ENCODE measurements at places on chromosomes 2 and 18. TPM values are rescaled to one million over a fixed set of nuclear protein-coding genes. Genes with fewer than 3 reads are reported as not detected.
A peak's percentile ranks its signal among the peaks of the same experiment; 100 is the strongest.

GRCh38 chr2:9255416-9255815 is 48.8 kb downstream of the ASAP2 start:
- H3K36me3 ChIP-seq = no peaks in the 10 kb centered on the region
- H3K4me3 ChIP-seq = no peak overlapping the region
- DNase-seq = no peak
- no peaks in the 10 kb centered on the region for H3K27me3 ChIP-seq

The NABP1 gene
- 10.8 TPM for total RNA-seq

The CPLX4 gene
- not detected for total RNA-seq

- no peak overlapping the region for H3K4me3 ChIP-seq
- H3K4me1 ChIP-seq = no peaks in the 10 kb centered on the region
- DNase-seq = no peak
- no peaks in the 10 kb centered on the region for H3K36me3 ChIP-seq
- no peak overlapping the region for H3K27ac ChIP-seq
- H3K27me3 ChIP-seq = no peaks in the 10 kb centered on the region
These were observed 621.9 kb downstream of the RNF144A start for GRCh38 chr2:7539077-7539476.

DNA sequence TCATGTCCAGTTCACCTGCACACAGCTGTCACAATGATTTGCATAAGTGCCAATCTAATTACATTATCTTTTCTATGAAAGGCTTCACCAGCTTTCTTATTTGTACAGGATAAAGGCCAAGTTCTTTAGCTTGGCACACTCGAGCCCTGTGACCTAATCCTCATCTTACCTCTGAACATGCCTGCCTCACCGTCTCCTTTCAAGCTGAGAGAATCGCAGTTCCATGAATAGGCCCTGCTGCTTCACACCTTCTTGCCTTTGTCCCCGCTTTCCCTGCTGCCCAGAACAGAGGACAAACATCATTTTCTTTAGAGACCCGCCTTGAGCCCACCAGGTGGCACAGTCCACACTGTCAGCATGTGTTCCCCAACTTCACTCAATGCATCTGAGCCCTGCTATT is 1094.7 kb downstream of the BCL11A start:
- no peaks in the 10 kb centered on the region for H3K27me3 ChIP-seq
- H3K4me3 ChIP-seq = no peak overlapping the region
- no peak overlapping the region for H3K27ac ChIP-seq
- no peaks in the 10 kb centered on the region for H3K36me3 ChIP-seq

GRCh38 chr2:138846216-138846821 is 66.1 kb upstream of the NXPH2 start:
- DNase-seq = no peak
- H3K4me1 ChIP-seq = no peaks in the 10 kb centered on the region
- H3K27ac ChIP-seq = no peak overlapping the region
- no peak overlapping the region for H3K4me3 ChIP-seq
- no peaks in the 10 kb centered on the region for H3K36me3 ChIP-seq
- no peaks in the 10 kb centered on the region for H3K27me3 ChIP-seq

The MYO3B gene
- not detected for total RNA-seq

DNA sequence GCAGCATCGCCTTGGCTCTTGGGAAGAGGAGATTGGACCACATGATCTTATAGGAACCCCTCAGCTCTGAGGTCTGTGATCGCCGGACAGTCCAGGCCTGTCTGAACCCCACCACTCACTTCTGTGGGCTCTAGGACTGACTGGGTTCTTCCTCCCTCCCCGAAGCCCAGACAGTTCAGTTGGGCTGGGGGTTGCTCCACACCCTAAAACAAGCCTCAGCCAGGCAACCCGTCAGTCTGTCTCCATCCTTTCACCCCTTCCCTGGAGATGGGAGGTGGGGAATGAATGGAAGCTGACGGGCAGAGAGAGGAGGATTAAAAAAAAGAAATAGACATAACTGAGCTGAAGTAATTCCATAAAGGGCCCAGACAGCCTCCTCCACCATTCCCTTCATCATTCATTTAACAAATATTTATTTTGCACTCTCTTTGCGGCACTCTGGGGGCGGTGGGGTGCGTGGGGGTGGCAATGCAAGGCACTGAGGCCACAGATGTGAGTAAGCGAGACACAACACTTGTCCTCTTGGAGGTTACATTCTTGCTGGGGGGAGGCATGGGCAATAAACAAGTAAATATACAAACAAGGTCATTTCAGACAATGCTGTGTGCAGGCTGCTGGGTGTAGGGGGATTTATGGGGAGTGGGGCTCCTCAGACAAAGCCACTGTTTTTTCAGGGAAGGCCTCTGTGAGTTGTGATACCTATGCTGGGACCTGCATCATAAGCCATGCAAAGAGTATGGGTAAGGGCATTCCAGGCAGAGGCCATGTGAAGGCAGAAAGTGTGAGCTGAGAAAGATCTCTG is 12.9 kb downstream of the WNT10A start:
- peaks cover 25% of the 10 kb centered on the region for H3K4me1 ChIP-seq
- H3K27me3 ChIP-seq = peaks cover 51% of the 10 kb centered on the region
- no peaks in the 10 kb centered on the region for H3K36me3 ChIP-seq
- DNase-seq = no peak
- H3K4me3 ChIP-seq = peak overlapping the region; percentile 52
- no peak overlapping the region for H3K27ac ChIP-seq

The SERPINB5 gene
- not detected for total RNA-seq

DNA sequence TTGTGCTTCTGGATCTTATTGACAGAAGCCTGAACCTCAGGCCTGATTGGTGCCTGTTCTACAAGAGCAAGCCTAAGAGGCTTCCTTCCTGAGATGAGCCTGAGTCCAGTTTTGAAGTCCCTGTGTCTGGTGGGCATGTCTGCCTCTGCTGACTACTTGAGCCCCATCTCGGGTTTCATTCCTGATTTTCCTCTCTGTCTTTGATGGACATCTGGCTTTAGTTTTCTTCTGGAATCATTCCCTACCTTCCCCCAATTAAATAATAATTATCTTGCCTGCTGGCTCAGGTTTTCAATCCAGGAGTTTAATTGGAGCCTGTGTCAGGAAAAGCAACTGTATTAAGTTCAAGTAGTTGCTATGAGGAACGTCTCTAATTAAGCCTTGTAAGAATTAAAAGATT is 135.5 kb upstream of the MC4R start:
- no peaks in the 10 kb centered on the region for H3K4me1 ChIP-seq
- no peak for DNase-seq
- H3K27me3 ChIP-seq = no peaks in the 10 kb centered on the region
- no peak overlapping the region for H3K4me3 ChIP-seq
- no peak overlapping the region for H3K27ac ChIP-seq
- H3K36me3 ChIP-seq = no peaks in the 10 kb centered on the region

- H3K36me3 ChIP-seq = no peaks in the 10 kb centered on the region
- DNase-seq = no peak
- no peak overlapping the region for H3K4me3 ChIP-seq
- H3K27me3 ChIP-seq = no peaks in the 10 kb centered on the region
- no peak overlapping the region for H3K27ac ChIP-seq
These were observed 12.1 kb upstream of the CYBRD1 start for GRCh38 chr2:171509945-171510731.

DNA sequence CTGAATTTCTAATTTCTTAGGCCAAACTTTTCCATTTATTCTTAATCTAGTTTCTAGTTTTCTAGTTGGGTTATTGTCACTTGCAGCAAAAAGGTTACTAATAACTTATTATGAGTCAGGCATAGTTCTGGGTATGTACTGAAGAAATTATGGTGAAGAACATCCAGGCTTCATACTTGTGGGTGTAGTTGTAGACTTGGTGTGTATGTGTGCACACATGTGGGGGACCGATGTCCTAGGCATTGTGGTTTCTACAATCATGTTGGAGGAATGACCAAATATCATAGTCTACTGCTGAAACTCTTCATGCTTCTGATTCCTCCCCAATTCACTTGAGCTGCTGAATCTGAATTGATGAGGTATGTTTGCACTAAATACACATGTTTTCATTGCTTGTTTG is 141.2 kb downstream of the PMAIP1 start:
- DNase-seq = no peak
- no peak overlapping the region for H3K4me3 ChIP-seq
- H3K27ac ChIP-seq = no peak overlapping the region

The ABCG5 gene
- total RNA-seq = not detected

GRCh38 chr2:237698358-237698694 is 70.9 kb downstream of the LRRFIP1 start:
- no peaks in the 10 kb centered on the region for H3K27me3 ChIP-seq
- peaks cover 100% of the 10 kb centered on the region for H3K4me1 ChIP-seq
- H3K4me3 ChIP-seq = no peak overlapping the region
- no peak for DNase-seq
- peak overlapping the region; percentile 96 for H3K27ac ChIP-seq

The UGT1A5 gene
- not detected for total RNA-seq

- H3K4me3 ChIP-seq = no peak overlapping the region
- H3K27me3 ChIP-seq = no peaks in the 10 kb centered on the region
- no peaks in the 10 kb centered on the region for H3K4me1 ChIP-seq
- H3K36me3 ChIP-seq = no peaks in the 10 kb centered on the region
- no peak overlapping the region for H3K27ac ChIP-seq
- no peak for DNase-seq
These were observed 77.2 kb upstream of the NDUFV2 start for GRCh38 chr18:9025091-9025838.

DNA sequence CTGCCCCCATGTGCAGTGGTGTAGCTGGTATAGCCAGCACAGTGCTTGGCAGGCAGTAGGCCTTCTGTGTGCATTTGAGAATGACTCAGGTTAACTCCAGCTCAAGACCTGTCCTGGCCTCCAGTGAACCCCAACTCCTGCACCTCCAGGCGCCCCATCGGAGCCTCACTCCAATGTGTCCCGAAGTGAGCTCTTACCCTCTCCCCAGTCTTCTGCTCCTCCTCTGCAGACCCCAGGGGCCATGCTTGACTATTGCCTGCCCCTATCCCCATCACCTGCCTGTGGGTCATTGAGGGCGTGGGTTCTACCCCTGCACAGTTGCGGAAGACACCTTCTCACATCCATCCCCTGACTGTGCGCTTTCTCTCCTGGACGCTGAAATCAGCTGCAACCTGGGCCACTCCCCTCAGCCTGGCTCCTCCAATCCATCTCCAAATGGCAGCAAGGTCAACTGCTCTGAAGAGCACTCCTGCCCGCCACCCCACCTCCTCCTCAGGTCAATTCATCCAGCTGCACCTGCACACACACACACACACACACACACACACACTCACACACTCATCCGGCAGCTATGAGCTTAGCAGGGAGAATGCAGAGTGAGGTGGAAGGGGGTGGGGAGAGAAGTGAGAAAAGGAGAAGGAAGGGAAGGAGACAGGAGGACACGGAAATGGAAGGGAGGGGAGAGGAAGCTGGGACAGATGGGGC is 130.3 kb upstream of the GLI2 start:
- no peaks in the 10 kb centered on the region for H3K27me3 ChIP-seq
- no peaks in the 10 kb centered on the region for H3K4me1 ChIP-seq
- H3K36me3 ChIP-seq = no peaks in the 10 kb centered on the region
- no peak for DNase-seq
- H3K4me3 ChIP-seq = no peak overlapping the region

- H3K27me3 ChIP-seq = no peaks in the 10 kb centered on the region
- H3K36me3 ChIP-seq = no peaks in the 10 kb centered on the region
- H3K4me1 ChIP-seq = peaks cover 60% of the 10 kb centered on the region
- no peak for DNase-seq
- H3K4me3 ChIP-seq = no peak overlapping the region
- H3K27ac ChIP-seq = no peak overlapping the region
These were observed 36.0 kb downstream of the GULP1 start for GRCh38 chr2:188327518-188328213.

- peaks cover 31% of the 10 kb centered on the region for H3K4me1 ChIP-seq
- peak overlapping the region; percentile 85 for H3K4me3 ChIP-seq
- no peaks in the 10 kb centered on the region for H3K36me3 ChIP-seq
- no peak for DNase-seq
- no peaks in the 10 kb centered on the region for H3K27me3 ChIP-seq
These were observed 985 bp downstream of the ILKAP start for GRCh38 chr2:238202326-238203093.

GRCh38 chr18:35658112-35658511 is 76.6 kb downstream of the GALNT1 start:
- DNase-seq = no peak
- H3K4me1 ChIP-seq = peaks cover 32% of the 10 kb centered on the region
- no peaks in the 10 kb centered on the region for H3K27me3 ChIP-seq
- H3K27ac ChIP-seq = no peak overlapping the region
- H3K36me3 ChIP-seq = peaks cover 1% of the 10 kb centered on the region
- no peak overlapping the region for H3K4me3 ChIP-seq

DNA sequence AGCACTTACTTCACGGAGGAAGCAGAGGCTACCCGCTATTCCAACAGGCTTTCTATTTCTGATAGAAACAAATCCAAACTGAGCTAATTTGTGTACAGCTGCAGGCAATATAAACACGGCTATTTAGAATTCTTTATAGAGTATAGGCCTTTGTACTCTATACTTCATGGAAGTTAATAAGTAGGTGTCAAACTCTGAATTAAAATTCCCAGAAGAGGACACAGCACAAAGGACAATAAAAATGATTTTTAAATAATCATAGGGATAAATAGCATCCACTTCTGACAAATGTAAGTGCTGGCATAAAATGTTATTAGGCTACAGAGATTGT is 261.5 kb downstream of the AFF3 start:
- H3K36me3 ChIP-seq = no peaks in the 10 kb centered on the region
- no peaks in the 10 kb centered on the region for H3K27me3 ChIP-seq
- no peak for DNase-seq

DNA sequence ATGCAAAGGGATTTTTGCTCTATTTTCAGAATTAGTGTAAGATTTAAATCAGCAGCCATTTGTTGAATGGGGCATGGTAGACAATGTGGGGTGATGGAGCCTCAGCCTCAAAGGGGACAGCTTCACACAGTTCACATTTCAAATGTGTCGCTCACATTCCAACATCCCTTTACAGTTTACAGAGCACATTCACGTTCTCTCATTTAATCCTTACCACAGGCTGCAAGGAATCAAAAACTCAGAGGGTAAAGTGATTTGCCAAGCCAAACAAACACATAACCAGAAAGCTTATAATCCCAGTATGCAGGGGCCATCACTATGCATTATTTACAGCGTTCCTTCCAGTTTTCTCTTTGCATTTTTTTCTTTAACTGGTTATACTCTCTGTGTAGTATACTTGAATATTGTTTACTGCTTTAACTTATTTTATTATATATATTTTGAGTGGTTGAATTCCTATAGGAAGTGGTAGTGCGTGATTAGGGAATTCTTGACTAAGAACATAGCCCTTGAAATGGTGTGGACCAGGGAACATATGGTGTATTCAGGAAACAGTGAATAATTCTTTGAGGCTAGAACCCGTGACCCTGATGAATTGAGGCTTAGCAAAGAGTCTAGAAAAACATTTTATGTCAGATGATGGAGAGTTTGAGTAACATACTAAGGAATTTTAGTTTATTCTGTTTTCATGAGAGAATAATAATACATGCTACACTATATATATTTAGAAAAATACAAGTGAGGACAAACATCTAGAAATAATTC is 18.1 kb upstream of the TAF1B start:
- no peak for DNase-seq
- no peaks in the 10 kb centered on the region for H3K4me1 ChIP-seq
- H3K4me3 ChIP-seq = no peak overlapping the region
- no peaks in the 10 kb centered on the region for H3K27me3 ChIP-seq

DNA sequence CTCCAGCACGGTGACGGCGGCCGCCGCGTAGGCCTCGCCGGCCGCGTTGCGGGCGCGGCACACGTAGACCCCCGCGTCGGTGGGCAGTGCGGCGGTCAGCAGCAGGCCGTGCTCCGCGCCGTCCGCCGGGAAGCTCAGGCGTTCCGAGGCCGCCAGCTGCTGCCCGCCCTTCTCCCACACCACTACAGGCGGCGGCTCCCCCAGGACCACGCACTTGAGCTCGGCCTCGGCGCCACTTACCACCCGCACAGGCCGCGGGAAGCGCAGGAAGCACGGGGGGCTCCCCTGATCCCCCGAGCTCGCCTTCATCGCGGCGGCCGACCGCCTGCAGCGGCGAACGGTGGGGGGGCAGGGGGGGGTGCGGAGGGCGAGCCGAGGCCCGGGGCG is 422 bp downstream of the OBSL1 start:
- no peaks in the 10 kb centered on the region for H3K27me3 ChIP-seq
- peaks cover 20% of the 10 kb centered on the region for H3K4me1 ChIP-seq
- peak overlapping the region; percentile 84 for H3K4me3 ChIP-seq
- DNase-seq = no peak
- H3K36me3 ChIP-seq = no peaks in the 10 kb centered on the region
- H3K27ac ChIP-seq = peak overlapping the region; percentile 86
